ENCODE measurements at places on chromosomes 13 and 19. TPM values are rescaled to one million over a fixed set of nuclear protein-coding genes. Genes with fewer than 3 reads are reported as not detected.

Gene FBXO27
- total RNA-seq, result 7.2 TPM

Gene EXOC3L2
- total RNA-seq, result under 0.01 TPM

GRCh38 chr13:40130871-40131636 is 475.6 kb downstream of the COG6 start:
- peak; percentile 29 for DNase-seq

DNA sequence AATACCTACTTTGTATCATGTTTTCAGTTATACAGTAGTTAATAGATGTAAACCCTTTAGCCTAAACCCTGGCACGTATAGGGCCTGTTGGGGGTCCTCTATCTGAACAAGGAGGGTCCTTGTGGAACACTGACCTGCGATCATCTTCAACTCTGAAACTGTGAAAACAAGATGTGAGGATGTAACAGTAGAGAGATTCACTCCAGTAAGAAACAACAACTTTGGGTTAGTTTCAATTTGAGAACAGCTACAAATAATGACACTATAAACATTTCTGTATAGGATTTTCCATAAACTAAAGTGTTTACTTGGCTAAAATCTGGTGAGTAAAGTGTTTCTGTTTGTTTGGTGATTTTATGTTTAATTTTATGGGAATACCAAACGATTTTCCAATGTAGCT is 2.1 kb downstream of the CLC start:
- no peak for DNase-seq

- DNase-seq, result no peak
Observed at GRCh38 chr13:98471934-98472333, 105.0 kb downstream of the STK24 start.

Gene C2CD4C
- total RNA-seq, result not detected

DNA sequence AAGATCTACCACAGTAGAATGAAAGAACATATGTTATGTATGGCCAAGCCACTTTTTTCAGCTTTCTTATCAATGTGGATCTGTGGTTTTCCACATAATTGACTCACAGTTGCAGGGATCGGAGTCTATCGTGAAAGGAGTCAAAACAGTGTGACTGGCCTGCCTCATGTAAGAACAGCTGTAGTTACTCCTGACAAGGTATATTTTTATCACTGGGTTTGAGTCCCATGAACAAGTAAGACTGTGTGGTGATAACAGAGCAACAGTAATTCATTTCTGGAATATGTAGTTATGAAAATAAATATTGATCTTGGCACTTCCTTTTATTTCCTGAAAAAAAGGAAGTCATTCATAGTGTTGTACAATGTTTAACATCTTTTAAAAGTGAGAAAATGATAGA is 416.6 kb downstream of the KLF12 start:
- peak; percentile 65 for DNase-seq

Gene VSIG10L
- 0.27 TPM for total RNA-seq

Gene TGFBR3L
- total RNA-seq, result 0.99 TPM

DNA sequence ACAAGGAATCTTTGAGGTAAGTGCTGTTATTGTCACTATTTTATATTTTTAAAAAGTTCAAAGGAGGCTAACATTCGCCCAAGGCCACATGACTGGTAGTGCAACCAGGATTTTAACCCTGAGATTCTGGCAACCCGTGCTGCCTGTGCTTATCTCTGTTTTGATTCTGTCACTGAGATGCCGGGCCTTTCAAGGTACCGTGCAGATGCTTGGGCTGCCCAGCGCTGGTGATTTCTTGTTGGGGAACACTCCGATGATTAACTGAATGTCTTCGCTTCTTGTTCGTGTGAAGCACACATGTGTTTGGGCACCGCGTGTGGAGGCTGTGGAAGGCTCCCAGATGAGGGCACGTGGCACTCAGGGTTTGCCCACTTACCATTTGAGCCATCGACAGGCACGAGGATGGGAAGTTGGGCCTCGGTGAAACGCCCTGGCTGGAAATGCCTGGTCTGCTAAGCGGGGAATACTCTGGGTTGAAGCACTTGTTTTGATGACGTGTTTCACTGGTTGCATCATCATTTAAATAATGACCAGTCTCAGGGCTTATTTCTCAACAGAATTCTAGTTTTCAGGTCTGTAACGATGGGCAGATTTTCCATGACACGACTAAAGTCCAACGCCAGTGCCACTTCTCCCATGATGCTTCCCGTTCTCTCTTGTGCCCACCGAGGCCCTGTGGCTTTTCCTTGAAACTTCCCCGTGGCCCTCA is 392.7 kb downstream of the FGF9 start:
- DNase-seq, result no peak

GRCh38 chr13:97573011-97573410 is 139.0 kb downstream of the RAP2A start:
- no peak for DNase-seq

Gene ARHGAP35
- total RNA-seq, result 48.7 TPM

DNA sequence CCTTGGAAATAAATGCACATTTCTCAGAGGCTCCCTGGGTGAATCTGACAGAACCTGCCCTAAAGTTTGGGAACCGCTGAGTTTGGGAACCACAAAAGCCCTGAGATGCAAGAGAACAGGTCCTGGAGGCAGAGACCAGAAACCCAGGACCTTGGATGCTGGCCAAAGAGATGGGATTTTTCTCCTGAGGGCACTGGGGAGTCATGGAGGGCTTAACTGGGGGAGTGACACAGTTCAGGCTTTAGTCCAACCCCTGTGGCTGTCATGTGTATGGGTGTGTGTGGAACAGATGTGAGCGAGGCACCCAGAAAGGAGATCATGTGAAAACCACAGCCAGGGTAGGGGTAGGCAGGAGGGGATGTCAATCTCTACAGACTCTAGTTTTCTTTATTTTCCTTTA is 3.9 kb upstream of the NCCRP1 start:
- no peak for DNase-seq

DNA sequence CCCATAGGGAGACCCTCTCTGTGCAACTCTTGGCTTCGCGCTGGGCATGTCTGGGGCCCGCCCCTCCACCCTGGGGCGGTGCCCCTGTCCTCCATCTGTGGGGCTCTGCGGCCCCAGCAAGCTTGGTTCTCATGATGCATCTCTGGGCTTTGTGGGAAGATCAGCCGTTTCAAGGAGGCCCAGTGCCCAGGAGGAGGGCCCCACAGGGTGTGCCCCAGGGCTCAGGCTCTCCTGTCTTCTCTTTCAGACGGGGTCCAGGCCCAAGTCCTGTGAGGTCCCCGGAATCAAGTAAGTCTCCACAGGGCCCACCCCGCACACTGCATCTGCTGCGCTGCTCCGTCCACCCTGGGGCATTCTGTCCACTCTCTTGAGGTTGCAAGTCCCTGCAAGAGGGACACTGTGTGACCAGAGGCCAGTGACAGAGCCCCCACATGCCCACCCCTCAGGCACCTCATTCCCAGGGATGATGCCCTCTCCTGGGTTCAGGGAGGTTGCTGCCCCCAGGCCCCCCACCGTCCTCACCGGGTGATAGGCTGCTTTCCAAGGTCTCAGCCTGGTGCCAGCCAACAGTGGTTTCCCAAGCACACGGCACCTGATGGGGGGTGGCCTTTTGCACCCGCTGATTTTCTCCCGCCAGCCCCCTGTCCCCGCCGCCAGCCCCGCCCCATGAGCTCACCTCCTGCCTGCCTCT is 31.7 kb downstream of the COMP start:
- DNase-seq, result no peak

GRCh38 chr19:30873691-30874090 is 475.5 kb downstream of the TSHZ3 start:
- no peak for DNase-seq

DNA sequence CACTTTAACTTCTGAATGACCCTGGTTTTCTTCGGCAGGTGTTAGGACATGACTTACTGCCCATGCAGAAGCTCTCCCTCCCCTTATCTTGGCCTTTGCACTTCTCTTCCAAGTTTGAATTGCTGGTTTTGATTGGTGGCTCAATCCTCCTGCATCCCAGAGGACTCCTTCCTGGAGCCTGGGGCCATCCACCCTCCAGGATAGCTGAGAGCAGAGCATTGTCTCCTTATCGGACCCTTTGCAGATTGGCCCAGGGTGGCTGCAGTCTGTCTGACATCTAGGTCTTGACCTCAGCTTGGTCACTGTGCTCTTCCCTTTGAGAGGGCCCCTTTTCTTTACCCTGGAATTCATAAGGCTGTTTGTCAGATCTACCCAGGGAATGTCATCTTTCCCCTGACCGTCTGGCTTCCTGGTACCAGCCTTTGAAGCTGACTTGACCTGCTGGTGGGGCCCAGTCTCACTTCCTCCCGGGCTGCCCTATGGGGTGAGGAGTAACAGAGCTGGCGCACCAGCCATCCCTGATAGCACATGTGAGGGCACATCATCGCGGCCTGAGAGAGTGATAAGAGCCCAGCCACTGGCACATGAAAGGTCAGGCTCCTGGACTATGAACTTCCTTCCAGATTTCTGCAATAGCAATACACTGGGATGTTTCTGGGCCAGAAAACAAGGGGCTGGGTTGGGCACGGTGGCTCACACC is 172.9 kb upstream of the UBL3 start:
- no peak for DNase-seq

GRCh38 chr13:71964491-71965100 is 97.6 kb upstream of the DACH1 start:
- DNase-seq, result no peak

DNA sequence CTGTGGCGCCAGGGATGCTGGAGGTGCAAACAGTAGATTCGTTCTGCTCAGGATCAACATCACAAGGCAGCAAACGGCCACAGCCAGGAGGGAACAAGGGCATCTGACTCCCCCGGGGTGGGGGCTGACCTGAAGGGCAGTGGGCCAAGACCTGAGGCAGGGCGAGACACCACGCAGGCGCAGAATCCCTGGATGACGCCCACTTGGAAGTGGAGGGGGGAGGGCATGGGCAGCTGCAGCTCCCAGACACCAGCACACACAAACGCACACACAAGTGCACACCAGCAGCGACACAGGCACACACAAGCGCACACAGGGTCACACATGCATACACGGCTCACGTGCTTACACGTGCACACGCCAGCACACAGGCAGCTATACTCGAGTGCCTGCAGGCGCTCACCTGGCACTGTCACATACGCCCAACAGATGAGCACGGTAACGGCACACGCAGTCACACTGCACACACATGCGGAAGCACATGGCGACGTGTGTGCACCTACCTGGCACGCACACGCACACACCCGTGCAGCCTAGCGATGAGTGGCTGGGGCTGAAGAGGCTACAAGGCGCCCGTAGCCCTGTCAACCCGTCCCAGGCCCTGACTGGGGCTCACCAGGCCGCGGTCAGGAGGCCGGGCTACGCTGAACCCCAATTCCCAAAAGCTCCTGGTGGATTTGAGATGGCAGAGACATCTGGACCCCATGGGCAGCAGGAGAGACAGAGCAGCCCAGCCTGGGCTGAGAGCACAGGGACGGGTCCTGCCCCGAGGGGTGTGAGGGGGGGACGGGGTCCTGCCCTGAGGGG is 5.5 kb downstream of the C2CD4C start:
- no peak for DNase-seq

- DNase-seq, result no peak
Observed at GRCh38 chr13:28471421-28471820, 23.5 kb downstream of the FLT1 start.

Measured in fibroblast of the aortic adventitia (primary cell).